Stimulated activated CD8-positive, alpha-beta memory T cell treated with anti-CD3 and anti-CD28 coated beads, Interleukin-4, amount 100 ng/mL, for 4 hours (primary cell): ENCODE measurements at places on chromosomes 7 and 10.

GRCh38 chr10:6600224-6600987, 20.3 kb upstream of the PRKCQ start:
- DNase-seq = no peak

DNA sequence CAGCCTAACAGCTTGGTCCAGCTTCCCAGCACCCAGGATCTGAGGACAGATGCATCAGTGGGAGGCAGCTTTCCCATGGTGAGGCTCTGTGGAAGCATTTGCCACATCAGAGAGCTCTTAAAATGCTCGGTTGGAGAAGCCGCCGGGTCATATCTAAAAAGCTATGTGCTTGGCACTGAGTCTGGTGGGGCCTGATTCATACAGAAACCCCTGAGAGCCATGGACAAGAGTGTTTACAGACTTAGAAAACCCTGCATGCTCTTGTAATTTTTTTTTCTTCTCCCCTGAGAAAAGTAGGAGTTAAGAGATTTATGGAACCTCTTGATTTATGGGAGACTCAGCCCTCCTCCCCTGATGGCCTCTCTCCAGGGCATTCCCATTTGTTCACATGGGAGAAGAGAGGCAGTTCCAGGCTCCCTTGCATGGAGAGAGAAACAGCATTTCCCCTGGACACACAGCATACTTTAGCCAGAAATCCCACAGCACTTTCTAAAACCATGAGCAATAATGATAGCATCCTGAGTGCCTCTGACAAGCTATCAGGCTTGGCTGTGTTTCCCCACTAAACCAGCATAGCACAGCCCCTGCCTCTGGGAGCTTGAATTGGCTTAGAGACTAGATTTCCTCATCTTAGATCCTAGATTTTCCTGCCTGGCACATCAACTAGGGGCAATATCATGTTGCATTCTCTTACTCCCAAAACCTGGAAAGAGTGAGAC, 322.1 kb upstream of the AUTS2 start:
- DNase-seq = no peak

GRCh38 chr7:95421000-95421846, 13.6 kb downstream of the PON2 start:
- DNase-seq = no peak

- no peak for DNase-seq
These were observed 19.8 kb upstream of the SLC29A3 start for GRCh38 chr10:71299071-71299785.

DNA sequence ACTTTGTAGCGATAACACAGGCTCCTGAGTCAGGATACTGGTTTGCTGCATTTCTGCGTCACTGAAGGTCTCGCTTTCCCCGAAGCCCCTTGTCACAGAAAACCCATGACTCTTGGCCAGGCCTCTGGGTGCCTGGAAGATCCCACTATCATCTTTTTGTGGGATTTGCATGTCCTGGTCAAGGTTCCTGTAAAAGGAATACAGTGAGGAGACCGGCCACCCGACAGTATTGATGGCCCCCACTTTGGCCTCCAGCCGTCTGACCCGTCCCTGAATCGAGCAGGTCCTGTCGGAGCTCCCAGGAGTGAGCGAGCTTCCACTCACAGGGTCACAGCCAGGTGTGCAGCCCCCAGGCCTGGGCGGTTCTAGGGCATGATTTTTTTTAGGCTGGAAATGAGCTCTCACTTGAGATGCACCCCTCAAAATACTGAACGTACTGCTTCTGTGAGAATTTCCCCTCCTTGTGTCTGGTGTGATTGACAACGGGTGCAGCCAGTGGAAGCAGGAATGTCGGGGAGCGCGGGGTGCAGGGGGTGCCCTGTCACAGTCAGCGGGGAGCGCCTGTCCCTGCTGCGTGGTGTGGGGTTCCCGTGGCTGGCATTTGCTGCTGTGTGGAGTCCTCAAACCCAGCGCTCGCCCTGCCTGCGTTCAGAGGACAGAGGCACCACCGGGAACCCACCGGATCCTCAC, 75.8 kb downstream of the DNAJB6 start:
- DNase-seq = no peak

DNA sequence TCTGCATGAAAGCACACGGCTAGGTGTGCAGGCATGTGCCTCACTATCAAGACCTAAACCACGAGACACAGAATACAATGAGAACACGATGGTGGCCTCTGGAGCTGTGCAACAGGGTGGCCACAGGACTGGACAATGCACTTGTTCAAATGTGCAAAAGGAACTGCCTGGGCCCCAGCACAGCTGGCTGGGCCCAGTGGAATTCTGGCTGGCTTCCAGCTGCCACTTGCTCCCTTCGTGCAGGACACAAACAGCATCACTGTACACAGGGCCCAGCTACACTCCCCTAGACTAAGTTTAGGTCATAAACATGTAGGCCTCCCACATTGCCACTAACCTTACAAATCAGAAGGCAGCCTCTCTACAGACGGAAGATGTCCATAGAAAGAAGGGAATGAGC, 23.4 kb downstream of the DOCK4 start:
- no peak for DNase-seq

- DNase-seq = no peak
These were observed 299.9 kb upstream of the LRRN3 start for GRCh38 chr7:110790992-110791391.

- peak; percentile 2 for DNase-seq
These were observed 134.4 kb downstream of the ITGA8 start for GRCh38 chr10:15585303-15585715.

DNA sequence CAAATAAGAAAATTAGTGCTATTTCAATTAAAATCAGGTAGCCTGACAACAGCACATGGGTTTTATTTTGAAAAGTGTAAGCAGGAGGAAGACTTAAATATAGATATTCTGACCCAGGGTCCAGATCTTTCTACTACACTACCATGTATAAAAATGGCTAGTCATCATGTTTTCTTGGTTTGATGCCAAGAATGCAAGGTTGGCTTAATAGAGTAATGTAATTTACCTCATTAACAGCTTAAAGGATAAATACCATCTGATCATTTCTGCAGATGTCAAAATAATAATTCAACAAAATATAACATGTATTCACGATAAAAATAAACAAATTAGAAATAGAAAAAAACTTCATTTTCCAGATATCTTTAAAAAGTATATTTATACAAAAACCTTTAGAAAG, 39.4 kb downstream of the FRMD4A start:
- DNase-seq = no peak

DNA sequence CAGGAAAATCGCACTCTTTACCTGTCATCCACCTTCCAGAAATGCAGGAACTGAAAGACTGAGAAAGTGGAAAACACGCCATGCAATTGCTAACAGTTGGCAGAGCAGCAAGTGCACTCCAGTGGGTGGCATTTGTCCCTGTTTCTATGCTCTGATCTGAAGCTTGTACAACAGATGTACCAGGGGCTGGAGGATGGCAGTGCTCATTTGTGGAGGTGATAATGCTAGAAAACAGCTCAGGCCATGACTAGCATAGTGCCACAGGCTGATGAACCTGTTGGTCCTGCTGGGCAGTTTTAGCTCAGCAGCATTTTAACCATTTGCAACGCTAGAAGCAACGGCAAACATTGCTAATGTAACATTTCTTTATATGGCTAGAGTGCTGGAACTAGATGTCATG, 199.9 kb upstream of the NRP1 start:
- DNase-seq = no peak

DNA sequence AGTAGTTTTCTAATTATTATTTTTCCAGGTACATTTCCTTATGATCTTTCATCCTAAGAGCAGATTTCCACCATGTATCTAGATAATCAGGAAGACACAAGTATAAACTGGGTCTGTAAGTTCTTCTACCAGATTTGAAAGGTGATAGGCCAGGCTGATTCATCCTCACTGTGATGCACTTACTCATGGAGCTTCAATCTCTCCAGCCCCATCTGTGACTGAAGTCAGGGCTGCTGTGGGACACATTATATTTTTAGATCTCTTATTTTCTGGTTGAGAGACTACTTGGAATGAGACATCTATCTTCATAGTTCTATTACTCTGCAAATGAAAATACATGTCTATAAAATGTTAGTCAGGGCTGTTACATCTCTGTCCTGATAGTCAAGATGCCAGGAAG, 85.5 kb upstream of the SLC25A13 start:
- no peak for DNase-seq
